ENCODE measurements at places on chromosomes 5 and 9.

- DNase-seq: peak; percentile 83
Measured at GRCh38 chr9:91837981-91838731, 111.9 kb downstream of the ROR2 start.

- DNase-seq: no peak
Measured at GRCh38 chr5:74103131-74104023, 477.4 kb downstream of the ARHGEF28 start.

DNA sequence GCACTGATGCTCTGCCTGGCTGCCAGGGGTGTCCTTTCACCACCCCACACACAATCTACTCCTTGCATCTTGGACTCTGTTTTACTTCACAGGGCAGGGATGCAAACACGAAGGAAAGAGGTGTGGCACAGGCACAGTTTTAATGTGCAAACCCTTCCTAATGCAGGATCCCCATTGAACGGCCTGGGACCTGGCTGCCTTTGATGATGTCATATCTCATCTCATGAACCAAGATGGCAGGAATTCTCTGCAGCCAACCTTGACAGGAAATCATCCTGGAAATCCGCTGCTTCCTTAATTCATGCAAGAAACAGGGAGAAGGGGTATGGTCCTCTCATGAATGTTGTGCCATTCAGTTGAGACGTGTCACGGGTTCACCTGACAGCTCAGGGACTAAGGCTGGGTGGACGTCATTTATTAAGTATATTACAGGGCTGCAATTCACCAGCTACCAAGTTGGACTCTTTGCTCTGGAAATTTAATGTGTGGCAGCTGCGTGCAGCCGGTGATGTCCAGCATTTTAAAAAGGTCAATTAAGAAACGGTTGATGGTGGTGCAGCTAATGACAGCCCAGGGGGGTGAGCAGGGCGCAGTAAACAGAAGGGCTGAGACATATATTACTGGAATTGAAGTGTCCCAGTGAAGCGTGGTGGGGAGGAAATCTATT is 91.5 kb downstream of the LMNB1 start:
- DNase-seq: no peak

GRCh38 chr9:19022206-19022605 is 10.8 kb downstream of the SAXO1 start:
- DNase-seq: no peak

DNA sequence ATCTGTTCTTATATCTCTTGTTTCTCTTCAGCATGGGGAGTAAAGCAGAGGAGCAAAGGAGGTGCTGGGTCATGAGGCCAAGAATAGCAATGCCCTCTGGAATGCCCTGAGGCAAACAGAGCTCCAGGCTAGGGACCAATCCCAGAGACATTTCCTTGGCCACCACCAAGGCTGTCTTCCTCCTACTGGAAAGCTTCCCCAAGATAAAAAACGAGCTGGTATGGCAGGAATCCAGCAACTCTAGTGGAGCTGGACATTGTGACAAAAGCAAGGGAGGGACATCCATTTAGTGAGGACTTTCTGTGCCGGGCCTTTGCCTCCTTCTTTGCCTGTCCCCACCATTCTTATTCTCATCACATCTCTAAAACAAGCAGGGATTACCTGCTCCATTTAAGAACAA is 161.6 kb downstream of the ASTN2 start:
- no peak for DNase-seq

GRCh38 chr5:137027758-137028157 is 471.4 kb downstream of the SPOCK1 start:
- no peak for DNase-seq

- no peak for DNase-seq
Measured at GRCh38 chr5:104526866-104527265, 964.3 kb upstream of the NUDT12 start.

GRCh38 chr5:34749431-34749873 is 89.5 kb upstream of the TTC23L start:
- no peak for DNase-seq

GRCh38 chr9:89697553-89697952 is 92.7 kb downstream of the GADD45G start:
- no peak for DNase-seq

- DNase-seq: no peak
Measured at GRCh38 chr9:136958898-136959850, 7.1 kb downstream of the LCN12 start.

GRCh38 chr9:4070266-4070665 is 229.6 kb downstream of the GLIS3 start:
- DNase-seq: no peak

- DNase-seq: no peak
Measured at GRCh38 chr9:81772144-81772543, 82.8 kb upstream of the TLE1 start.

DNA sequence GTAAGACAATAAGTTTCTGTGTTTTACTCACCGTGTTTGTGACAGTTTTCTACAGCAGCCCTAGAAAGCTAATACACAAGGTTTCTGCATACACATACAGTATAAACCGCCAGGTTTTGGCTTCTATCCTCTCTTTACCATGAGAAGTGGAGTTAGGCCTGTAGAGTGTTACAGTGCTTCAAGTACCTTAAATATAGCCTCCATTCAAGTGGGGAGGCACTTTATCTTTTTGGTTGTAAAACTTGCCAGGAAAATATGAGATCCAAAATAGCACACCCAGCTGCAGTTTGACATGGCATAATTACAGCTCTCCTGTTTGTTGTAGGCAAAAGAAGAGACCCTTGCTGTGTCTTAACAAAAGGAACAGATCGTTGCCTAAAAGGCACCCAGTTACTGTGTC is 90.3 kb upstream of the PTPN3 start:
- DNase-seq: no peak

DNA sequence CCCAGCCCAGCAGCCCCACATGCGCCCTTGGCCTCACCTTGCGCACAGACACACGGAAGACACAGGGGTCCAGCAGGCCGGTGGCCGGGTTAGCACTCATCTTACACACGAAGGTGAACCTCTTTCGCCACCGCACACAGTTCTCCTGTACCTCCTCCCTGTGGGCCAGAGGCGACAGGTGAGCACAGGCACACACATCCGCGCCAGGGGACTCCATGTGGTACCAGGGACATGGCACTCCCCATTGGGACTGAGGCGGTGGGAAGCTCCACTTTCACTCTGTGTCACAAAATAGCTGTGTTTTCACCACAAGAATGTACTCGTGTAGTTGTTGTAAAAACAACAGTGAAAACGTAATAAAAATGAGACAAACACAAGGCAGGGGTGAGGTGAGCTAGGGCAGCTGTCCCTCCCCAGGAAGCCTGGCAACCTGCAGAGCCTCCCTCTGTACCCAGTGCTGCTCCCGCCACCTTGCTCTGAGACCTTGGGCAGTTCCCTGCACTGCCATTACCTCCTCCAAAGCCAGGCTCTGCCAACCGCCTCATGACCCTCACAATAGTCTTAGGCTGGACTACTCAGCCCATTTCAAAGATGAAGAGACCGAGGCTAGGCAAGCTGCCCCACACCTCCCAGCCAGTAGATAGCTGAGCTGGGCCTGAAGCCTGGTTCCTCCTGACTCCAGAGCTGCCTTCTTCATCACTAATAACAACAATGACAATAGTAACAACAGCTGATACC is 16.3 kb upstream of the DPM2 start:
- DNase-seq: no peak

- DNase-seq: no peak
Measured at GRCh38 chr5:55905251-55905650, 54.1 kb downstream of the IL31RA start.

DNA sequence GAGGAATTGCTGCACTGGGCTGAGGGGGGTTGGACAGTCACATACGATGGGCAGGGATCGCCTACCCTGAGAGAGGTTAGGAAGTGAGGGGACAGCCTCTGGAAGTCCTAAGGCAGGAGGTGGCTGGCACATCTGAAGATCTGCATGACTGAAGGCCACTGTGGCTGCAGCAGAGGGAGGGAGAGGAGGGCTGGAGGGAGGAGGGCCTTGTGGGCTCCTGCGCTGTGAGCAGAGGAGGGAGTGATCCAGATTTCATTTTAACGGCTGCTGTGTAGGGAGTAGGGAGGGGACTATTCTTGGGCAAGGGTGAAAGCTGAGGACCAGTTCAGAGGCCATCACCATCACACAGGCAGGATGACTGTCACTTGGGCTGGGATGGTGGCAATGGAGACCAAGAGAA is 7.1 kb downstream of the EIF4E1B start:
- no peak for DNase-seq

DNA sequence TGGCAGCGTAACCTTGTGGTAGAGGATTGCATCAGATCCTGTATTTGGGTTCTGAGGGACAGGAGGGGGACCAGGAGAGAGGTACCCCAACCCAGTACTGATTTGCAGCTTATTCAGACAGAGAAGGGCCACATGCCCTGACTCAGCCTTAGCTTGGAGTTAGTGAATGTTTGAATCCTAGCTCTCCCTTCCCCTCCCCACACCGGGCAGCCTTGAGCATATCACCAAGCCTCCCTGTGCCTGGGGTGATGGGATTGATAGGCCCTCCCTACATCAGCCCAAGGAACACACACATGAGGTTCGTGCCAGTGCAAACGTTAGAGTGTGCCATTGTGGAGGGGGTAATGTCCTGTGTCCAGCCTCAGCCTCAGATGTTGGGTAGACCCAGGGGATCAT is 71.9 kb downstream of the AMBP start:
- no peak for DNase-seq

DNA sequence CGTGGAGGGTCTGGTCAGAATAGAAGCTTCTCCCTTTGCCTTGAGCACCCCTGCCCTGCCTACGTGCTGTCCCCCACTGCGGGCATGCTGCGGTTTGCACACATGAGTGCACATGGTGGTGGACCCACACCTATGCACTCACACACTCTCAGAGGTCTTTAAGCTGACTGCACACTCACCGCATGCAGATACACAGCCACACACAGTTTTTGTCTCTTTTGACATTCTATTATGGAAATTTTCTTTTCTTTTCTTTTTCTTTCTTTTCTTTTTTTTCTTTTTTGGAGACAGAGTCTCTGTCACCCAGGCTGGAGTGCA is 584 bp upstream of the ARID3C start:
- no peak for DNase-seq

GRCh38 chr9:126615791-126616447 is 2.2 kb downstream of the LMX1B start:
- no peak for DNase-seq

GRCh38 chr9:107635803-107636174 is 146.2 kb upstream of the KLF4 start:
- no peak for DNase-seq

DNA sequence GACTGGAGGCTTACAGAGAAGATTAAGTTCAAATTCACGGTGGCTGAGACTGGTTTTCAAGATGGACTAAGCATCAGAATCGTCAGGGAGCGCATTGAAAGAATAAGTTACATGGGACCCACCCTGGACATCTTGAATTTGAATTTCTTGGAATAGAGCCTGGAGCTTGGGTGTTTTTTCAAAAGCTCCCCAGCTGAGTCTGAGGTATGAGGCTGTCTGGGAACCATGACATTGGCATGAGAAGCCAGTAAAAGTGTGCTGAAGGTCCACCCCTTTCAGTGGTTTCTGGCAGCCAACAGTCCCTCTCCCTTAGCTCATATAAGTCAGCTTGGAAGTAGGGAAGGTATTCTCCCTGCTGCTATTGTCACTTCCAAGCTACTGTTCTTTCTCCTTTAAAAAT is 97.8 kb downstream of the MAST4 start:
- DNase-seq: no peak

DNA sequence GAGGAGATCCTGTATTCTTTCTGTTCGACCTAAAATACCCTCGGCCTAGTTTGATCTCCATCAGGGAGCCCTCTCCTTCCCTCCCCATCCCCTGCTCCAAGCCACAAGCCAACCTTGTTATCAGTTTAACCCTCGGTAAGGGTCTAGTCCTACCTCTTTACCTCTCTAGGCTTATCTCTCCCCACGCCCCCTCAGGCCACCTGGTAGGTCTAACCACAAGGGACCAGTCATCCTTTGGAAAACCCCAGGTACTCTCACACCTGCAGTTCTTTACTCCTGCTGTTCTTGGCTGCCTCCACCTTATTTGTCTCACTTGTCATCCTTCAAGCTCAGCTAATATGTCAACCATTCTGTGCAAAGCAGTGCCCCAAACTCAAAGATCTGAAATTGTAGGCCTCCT is 78.7 kb downstream of the RAD23B start:
- no peak for DNase-seq

DNA sequence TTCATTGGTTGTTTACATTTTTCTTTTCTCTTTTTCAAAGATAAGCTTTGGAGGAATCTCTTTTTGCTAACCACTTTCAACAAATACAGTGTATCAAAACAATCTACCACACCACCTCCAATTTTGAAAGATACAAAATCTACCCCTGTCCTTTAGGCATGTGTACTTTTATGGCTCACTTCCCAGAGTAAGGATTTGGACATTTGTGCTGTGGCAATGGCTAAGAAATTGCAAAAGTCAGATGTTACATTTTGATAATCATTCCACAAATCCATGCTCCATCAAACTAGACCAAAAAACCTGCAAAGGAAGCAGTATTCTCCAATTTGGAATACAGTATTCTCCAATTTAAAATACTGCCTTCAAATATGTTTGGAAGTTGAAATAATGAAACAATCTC is 204.9 kb downstream of the MCTP1 start:
- no peak for DNase-seq

DNA sequence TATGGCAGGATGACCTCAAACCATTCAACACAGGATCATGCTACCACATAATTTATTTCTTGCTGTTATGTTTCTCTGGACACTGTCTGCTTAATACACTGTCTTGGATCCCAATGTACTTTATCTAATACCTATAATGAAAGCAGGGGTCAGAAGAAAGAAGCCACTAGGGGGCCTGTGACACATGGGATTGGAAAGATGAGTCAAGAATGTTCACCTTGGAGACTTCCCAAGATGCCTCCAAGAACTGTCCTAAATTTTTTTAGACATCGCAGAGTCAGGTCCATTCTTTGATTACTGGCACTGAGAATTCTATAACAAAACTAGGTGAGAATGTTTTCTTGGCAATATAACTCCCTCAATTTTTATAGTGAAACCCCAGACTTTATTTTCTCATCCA is 305.8 kb upstream of the SMARCA2 start:
- no peak for DNase-seq

DNA sequence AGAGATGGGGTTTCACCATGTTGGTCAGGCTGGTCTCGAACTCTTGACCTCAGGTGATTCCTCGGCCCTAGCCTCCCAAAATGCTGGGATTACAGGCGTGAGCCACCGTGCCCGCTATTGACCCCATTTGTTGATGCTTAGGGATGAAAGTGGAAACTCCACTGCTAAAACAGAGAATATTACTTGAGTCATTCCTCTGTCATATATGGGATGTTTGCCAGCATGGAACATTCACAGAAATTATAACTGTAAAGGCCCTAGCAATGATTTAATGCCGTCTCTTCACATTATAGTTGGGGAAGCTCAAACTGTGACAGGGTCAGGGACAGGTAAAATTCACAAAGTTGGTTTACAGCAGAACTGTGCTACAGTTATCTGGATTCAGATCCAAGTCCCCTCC is 94.5 kb downstream of the TMC1 start:
- no peak for DNase-seq

GRCh38 chr5:78997090-78997489 is 12.0 kb upstream of the ARSB start:
- no peak for DNase-seq

DNA sequence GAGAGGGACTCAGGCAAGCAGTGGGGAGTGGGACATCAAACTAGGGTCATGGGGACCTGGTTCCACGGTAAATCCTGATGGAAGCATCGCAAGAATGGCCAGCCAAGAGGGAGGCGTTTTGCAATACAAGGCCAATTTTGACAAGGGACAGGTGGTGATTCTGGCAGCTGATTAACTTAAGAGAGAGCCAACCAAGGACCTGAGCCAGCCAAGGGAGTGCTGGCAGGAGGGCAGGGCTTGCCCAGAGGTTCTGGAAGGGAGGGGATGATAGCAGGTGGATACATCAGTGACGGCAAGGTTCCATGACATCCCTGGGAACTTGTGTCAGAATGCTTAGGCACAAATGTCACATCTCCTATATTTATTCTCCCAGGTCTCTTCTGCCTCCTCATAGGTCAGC is 32.8 kb upstream of the PUM3 start:
- DNase-seq: no peak

Data from NCI-H2171 (cell line).